Ovary (tissue), 10 donors: ENCODE measurements at places on chromosomes 1 and 21.
A peak's percentile ranks its signal among the peaks of the same experiment; 100 is the strongest.

DNA sequence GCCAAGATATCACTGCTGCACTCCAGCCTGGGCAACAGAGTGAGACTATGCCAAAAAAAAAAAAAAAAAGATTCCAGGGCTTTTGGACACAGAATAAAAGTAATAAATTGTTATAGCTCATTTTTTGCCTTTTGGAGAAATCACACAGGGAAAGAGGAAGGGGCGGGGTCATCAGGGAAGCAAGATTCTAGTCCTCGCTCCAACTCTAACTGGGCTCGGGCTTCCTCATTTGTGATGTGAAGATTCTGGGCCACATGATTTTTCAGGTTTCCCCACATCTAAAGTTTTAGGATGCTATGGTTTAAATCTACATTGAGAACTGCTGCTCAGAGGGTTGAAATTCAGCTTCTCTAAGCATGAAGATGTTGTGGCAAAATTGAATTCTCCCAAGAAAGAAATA is 179.3 kb upstream of the PLXNA2 start:
- no peak overlapping the region for H3K27ac ChIP-seq
- no peaks in the 10 kb centered on the region for H3K4me1 ChIP-seq
- DNase-seq, result no peak
- H3K4me3 ChIP-seq, result no peak overlapping the region

DNA sequence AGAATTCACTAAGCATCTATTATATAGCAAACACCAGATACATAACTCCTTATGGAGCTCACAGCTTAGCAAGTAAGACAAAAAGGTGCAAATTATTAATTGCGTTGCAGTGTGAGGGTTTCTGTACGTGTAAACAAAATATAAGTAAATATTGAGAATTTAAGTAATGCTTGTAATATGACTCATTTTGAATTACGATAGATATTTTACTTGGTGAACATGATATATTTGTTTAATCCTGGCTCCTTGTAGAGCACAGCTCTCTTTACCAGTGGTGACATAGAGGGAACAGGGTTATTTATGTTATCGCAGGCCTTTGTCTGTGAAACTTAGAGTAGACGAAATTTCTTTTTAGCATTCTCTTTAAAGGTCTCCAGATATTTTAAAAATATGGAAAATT is 36.4 kb downstream of the LYPLAL1 start:
- DNase-seq, result no peak
- no peak overlapping the region for H3K27ac ChIP-seq

DNA sequence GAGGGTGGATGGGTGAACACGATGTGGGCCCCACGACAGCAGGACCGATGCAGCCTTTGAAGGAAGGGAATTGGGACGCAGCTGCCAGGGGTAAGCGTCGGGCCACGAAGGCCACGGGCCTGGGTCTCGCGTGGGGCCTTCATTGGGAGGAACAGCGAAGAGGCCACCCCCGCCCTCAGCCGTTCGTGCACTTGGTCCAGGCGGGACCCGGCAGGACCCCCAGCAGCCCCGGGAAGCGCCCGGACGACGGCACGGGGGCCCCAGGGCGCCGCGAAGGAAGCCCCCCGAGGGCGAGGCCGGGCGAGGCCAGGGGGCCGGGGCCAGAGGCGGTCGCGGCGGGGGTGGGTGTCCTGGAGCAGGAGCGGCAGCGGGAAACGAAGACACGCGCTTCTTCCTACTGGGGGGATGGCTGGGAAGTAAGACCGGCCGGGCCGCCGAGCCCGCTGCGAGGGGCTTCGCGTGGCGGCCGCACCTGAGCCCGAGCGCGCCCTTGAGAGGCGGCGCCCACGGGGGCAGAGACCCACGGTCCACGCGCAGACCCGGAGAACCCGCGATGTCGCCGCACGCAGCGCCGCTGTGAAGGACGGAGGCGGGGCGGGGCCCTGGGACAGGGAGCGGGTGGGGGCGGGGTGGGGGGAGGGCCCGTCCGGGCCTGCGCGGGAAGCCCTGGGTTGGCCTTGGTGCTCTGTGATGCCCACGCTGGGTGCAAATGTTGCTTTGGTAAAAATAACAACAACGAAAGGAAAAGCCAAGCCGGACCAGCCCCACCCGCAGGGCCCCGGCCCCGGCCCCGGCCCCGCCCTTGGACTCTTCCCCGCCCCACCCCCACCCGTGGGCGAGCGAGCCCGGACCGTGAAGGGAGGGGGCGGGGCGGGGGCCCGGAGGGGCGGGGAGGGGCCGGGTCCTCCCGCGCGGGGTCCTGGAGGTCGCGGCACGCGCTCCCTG is 56.0 kb upstream of the ADARB1 start:
- no peak overlapping the region for H3K27ac ChIP-seq
- peak; percentile 22 for DNase-seq
- no peaks in the 10 kb centered on the region for H3K27me3 ChIP-seq
- H3K4me1 ChIP-seq, result peaks cover 2% of the 10 kb centered on the region
- H3K4me3 ChIP-seq, result peak overlapping the region; percentile 34

DNA sequence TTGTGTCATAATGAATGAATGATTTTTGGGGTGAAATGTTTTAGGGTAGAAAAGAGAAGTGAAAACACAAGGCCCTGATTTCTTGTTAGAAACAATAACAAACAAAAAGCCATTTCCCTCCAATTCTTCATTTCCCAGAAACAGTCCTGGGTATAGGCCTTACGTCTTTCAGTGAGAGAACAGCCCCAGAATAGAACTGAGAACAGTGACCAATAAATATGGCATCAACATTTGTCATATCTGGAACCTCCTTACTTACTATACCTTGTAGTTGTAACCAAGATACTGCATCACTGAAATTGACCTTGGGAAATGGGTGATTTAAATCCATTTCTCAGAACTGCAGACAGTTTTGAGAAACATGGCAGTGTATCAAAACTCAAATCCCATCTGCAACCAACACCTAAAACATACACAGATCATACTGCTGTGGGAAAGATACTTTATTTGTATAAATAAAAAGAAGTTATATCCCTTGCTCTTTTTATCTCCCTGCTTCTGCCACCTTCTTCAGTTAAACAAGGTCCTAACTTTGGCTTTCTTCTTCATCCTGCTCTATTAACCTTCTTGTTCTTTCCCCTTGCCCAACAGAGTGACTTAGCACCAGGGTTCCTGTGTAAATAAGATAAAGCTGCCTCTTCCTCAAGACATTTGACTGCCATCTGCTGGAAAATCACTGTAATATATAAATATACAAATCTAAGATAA is 19.5 kb downstream of the XKR8 start:
- no peak overlapping the region for H3K4me3 ChIP-seq
- H3K36me3 ChIP-seq, result no peaks in the 10 kb centered on the region
- no peak overlapping the region for H3K27ac ChIP-seq
- no peaks in the 10 kb centered on the region for H3K27me3 ChIP-seq
- DNase-seq, result no peak
- no peaks in the 10 kb centered on the region for H3K4me1 ChIP-seq

GRCh38 chr1:147565189-147565980 is 24.1 kb downstream of the BCL9 start:
- H3K4me1 ChIP-seq, result no peaks in the 10 kb centered on the region
- H3K4me3 ChIP-seq, result no peak overlapping the region
- H3K27me3 ChIP-seq, result no peaks in the 10 kb centered on the region
- DNase-seq, result no peak
- H3K27ac ChIP-seq, result no peak overlapping the region
- no peaks in the 10 kb centered on the region for H3K36me3 ChIP-seq

DNA sequence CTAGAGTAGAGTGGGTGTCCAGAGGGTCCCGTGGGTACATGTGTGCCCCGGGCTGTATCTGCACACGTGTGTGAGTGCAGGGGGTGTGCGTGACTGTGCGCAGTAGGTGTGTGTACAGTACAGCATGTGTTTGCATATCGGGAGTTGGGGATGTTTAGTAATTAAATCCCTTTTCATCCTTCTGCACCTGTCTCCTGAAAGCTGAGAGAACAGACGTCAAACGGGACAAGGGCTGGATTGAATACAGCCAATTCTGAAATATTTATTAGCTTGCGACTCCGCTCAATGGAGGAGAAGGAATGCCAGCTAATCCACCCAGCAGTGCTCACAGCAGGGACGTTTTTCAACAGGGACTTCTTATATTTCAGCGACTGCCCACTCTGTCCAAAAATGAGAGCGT is 44.7 kb upstream of the CASZ1 start:
- H3K4me3 ChIP-seq, result no peak overlapping the region
- no peak for DNase-seq
- H3K4me1 ChIP-seq, result no peaks in the 10 kb centered on the region
- H3K27me3 ChIP-seq, result no peaks in the 10 kb centered on the region
- H3K36me3 ChIP-seq, result no peaks in the 10 kb centered on the region
- no peak overlapping the region for H3K27ac ChIP-seq

- no peaks in the 10 kb centered on the region for H3K27me3 ChIP-seq
- DNase-seq, result no peak
- H3K27ac ChIP-seq, result no peak overlapping the region
- no peaks in the 10 kb centered on the region for H3K36me3 ChIP-seq
Measured at GRCh38 chr1:56469640-56470371, 109.6 kb downstream of the PLPP3 start.

GRCh38 chr1:203173566-203173965 is 2.1 kb downstream of the MYBPH start:
- H3K4me3 ChIP-seq, result no peak overlapping the region
- H3K27ac ChIP-seq, result no peak overlapping the region
- peaks cover 2% of the 10 kb centered on the region for H3K4me1 ChIP-seq
- H3K27me3 ChIP-seq, result no peaks in the 10 kb centered on the region
- no peak for DNase-seq
- H3K36me3 ChIP-seq, result no peaks in the 10 kb centered on the region

- H3K4me1 ChIP-seq, result peaks cover 12% of the 10 kb centered on the region
- H3K27me3 ChIP-seq, result no peaks in the 10 kb centered on the region
- H3K4me3 ChIP-seq, result no peak overlapping the region
- H3K27ac ChIP-seq, result no peak overlapping the region
- DNase-seq, result no peak
- no peaks in the 10 kb centered on the region for H3K36me3 ChIP-seq
Measured at GRCh38 chr1:33519240-33519884, 46.9 kb downstream of the ZSCAN20 start.

- H3K36me3 ChIP-seq, result no peaks in the 10 kb centered on the region
- no peak overlapping the region for H3K27ac ChIP-seq
- H3K4me1 ChIP-seq, result no peaks in the 10 kb centered on the region
- H3K27me3 ChIP-seq, result no peaks in the 10 kb centered on the region
- DNase-seq, result no peak
Measured at GRCh38 chr1:102861247-102861646, 247.1 kb downstream of the COL11A1 start.

GRCh38 chr1:218938259-218938658 is 235.4 kb upstream of the LYPLAL1 start:
- H3K27ac ChIP-seq, result no peak overlapping the region
- H3K27me3 ChIP-seq, result no peaks in the 10 kb centered on the region
- H3K36me3 ChIP-seq, result no peaks in the 10 kb centered on the region
- no peak overlapping the region for H3K4me3 ChIP-seq
- no peak for DNase-seq

- no peaks in the 10 kb centered on the region for H3K27me3 ChIP-seq
- H3K36me3 ChIP-seq, result no peaks in the 10 kb centered on the region
- H3K27ac ChIP-seq, result no peak overlapping the region
- no peaks in the 10 kb centered on the region for H3K4me1 ChIP-seq
- no peak for DNase-seq
Measured at GRCh38 chr1:40897513-40897912, 35.4 kb upstream of the CITED4 start.

DNA sequence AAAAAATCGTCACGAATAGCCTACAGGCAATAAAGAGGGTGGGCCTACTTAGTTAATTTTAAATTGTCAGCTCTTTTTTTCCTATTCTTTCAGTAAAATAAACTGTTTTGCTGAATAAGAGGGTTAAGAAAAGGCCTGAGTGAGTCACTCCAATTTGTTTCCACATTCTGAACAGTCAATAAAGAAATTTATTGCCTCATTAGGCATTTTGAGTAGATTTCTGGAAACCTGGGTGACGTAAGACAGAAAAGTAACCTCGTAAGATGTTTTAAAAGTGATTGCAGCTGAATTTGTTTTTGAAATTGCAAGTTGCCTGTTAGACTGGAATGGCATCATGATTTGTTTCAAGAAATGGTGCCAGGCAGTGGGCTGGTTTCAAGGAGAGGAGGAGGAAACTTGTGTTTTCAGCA is 439.3 kb downstream of the USP25 start:
- no peaks in the 10 kb centered on the region for H3K36me3 ChIP-seq
- no peaks in the 10 kb centered on the region for H3K27me3 ChIP-seq
- peak overlapping the region; percentile 47 for H3K27ac ChIP-seq

GRCh38 chr1:30274976-30275621 is 448.3 kb downstream of the MATN1 start:
- H3K4me1 ChIP-seq, result no peaks in the 10 kb centered on the region
- H3K36me3 ChIP-seq, result no peaks in the 10 kb centered on the region
- H3K4me3 ChIP-seq, result no peak overlapping the region
- no peak for DNase-seq
- H3K27ac ChIP-seq, result no peak overlapping the region
